ENCODE measurements at places on chromosomes 3 and 15.

GRCh38 chr15:70289191-70289955 is 191.7 kb upstream of the TLE3 start:
- no peak for DNase-seq

DNA sequence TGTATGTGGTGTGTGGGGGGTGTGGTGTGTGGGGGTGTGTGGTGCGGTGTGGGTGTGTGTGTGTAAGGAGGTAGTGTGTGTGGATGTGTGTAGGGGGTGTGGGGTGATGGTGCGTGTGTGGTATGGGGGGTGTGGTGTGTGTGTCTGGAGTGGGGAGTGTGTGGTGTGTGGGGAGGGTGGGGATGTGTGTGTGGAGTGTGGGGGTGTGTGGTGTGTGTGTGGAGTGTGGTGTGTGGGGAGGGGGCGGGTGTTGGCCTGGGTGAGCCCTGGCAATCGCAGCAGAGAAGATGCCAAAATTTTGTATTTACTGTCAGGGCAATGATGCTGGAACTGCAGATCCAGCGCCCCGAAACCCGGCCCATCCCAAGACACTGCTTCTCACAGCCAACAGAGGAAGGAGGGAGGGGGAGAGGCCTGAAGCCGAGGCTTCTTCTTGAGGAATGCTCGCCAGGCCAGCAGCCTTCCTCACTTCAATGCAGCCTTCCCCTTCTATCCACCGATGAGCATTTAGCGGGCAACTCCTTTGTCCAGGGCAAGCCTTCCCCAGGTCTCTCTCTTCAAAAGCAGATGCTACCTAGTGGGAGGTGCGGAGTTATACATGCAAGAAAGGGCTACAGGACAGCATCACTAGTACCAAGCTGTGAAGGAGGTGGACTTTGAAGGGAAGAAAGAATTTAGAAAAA is 11.9 kb upstream of the SRP14 start:
- DNase-seq = no peak

DNA sequence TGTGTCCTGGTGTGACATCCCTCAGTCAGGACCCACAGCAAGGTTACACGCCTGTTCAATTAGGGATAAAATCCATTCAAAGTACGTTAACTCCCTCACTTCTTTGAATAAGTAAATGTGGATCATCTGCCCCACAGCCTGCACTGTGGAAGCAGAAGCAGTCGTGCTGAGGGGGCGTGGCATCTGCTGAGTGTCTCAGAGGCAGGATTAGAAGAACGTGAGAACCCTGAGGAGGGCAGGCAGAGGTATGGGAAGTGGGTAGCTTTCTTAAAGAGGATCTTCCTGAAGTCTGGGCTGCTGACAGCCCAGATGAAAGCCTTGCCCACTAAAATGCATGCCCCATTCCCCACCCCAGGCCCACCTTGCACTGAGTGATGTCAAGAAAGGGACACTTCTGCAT is 28.5 kb downstream of the CRABP1 start:
- no peak for DNase-seq

DNA sequence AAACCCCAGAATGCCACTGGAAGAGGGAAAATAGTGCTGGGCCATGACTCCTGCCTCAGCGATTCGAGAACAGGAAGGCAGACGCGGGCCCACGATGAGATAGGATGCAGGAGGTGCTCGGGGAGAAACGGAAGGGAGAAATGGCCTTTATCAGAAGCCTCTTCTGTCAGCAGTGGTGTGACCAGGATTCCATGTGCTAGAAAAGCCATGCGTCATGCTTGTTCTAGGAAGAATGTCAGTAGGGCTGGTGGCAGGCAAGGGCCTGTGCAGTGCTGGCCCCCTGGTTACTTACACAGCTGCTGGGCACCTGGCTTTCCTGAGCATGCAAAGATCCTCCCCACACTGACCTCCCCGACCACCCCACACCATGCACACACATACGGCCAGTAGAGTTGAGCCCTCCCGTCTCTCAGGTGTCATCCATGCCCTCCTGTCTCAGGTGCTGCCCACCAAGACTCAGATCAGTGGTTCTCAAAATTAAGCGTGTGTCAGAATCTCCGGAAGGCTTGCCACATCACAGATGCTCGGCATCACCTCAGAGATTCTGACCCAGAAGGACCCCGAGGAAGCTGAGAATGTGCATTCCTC is 106.7 kb downstream of the ADAMTS17 start:
- DNase-seq = no peak

DNA sequence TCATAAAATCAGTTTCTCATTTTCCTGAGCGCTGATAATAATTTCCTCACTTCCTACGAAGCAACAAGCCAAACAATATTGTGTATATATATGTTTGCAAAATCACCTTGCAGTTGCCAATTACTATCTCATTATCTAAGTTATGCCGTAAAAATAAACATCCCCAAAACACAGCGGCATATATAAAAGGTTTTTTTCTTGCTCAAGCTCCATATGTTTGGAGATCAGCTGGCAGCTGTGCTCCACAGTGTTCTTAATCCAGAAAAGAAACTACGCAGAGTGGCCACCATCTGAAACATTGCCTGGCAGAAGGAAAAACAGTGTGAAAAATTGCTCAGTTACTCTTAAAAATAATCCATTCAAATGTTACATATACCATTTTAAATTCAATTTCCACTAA is 951.4 kb downstream of the PLOD2 start:
- no peak for DNase-seq

- no peak for DNase-seq
These were observed 13.8 kb upstream of the ZNF662 start for GRCh38 chr3:42892169-42892568.

GRCh38 chr3:42702066-42702951 is at the start of gene HHATL:
Gene HHATL, minus strand, starts transcription at chr3:42702798. Its CDS starts 1,972 bp downstream, at chr3:42700826.
- DNase-seq = peak; percentile 63

- no peak for DNase-seq
These were observed 53.0 kb downstream of the CYP19A1 start for GRCh38 chr15:51285399-51285798.

DNA sequence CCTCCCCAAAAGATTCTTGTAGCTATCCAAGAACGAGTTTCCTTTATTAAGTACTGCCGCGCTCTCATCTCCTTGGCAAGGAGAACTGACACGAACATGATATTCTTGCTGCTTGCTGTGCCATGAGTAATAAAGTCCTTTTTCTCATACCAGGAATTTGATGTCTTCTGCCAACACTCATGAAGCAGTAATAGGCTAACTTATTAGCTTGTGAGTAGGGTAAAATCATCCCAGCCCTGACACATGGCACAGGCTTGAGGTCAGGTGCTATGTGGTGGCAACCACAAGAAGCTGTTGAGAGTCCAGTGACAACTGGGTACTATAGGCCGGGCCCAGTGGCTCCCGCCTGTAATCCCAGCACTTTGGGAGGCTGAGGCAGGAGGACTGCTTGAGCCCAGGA is 22.7 kb upstream of the UBXN7 start:
- no peak for DNase-seq

DNA sequence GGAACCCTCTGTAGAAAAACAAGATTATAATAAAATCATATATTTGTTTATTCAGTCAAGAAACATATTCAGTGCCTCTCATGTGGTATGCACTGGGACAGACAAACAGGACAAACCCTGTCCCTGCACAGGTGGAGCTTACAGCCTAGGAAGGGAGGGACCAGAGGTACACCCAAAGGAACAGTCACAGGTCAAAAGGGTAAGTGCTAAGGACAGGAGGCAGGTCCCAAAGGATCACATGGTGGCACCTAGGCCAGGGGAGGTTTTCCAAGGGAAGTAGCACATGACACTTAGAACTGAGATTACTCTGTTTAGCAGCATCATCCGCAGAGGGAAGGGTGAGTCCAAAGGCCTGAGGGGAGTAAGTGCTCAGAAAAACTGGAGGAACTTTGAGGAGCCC is 254.4 kb upstream of the ARRDC4 start:
- no peak for DNase-seq

- peak; percentile 52 for DNase-seq
These were observed 58.8 kb upstream of the SLC7A14 start for GRCh38 chr3:170644711-170645110.

DNA sequence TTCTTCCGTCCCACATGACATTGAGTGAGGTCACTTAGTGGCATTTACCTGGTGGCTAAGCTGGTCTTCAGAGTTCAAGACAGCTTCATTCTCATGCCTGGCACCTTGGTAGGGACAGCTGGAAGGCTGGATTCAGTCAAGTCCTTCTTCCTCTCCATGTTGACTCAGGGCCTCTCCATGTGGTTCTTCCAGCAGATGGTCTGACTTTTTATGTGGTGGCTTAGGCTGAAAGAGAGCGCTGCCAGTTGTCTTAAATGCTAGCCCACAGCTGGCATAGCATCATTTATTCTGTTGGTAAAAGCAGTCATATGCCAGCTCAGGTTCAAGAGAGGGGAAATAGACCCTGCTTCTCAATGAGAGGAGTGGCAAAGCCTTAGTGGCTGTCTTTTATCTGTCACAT is 53.0 kb upstream of the CTDSPL start:
- no peak for DNase-seq

GRCh38 chr3:196288141-196288460 is 575 bp upstream of the PCYT1A start:
- DNase-seq = no peak

- no peak for DNase-seq
These were observed 364.7 kb upstream of the TGFBR2 start for GRCh38 chr3:30241721-30242120.

Data from dorsolateral prefrontal cortex (tissue), 122 donors.